Activated CD4-positive, alpha-beta T cell treated with anti-CD3 and anti-CD28 coated beads, Interleukin-2, amount 10 ng/mL, durations not matched to agents 7 days and 5 days (primary cell): ENCODE measurements at places on chromosomes 7 and 10. TPM values are rescaled to one million over a fixed set of nuclear protein-coding genes. Genes with fewer than 3 reads are reported as not detected.

GRCh38 chr10:35027567-35027966 is 62.6 kb downstream of the CUL2 start:
- no peak for DNase-seq

DNA sequence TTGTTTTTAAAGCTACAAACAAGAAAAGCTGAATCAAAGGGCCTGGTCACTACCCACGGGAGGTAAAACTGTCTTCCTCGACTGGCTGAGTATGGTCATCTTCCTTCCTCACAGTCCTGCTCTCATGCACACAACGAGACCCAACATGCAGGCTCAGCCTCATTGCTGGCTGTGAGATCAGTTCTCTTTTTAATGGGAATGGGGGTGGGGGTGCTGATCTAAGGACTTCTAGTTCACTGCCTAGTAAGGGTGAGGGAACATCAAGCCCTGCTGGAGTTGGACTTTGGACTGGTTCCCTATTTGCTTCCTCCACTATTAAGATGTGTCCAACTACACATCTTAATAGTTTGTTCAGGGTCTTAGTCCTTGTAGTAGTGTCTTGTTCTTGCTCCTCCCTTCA is 48.2 kb downstream of the ABCB4 start:
- DNase-seq: no peak

DNA sequence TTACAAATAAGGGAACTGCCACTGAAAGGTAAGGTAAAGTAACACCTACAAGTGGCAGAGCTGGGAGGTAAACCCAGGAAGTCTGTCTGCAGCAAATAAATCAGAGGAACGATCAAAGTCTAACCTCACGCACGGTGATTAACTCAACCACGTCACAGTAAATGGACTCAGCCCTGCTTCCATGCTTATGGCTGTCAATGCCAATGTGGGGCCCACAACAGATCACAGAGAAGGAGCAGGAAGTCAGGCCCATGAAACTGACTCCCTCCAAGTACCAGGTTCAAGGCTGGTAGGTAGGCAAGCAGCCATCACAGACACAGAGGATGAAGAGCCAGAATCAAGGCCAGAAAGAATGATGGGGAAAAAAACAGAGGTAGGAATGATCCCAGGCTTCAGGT is 38.0 kb upstream of the ACSL5 start:
- DNase-seq: no peak

DNA sequence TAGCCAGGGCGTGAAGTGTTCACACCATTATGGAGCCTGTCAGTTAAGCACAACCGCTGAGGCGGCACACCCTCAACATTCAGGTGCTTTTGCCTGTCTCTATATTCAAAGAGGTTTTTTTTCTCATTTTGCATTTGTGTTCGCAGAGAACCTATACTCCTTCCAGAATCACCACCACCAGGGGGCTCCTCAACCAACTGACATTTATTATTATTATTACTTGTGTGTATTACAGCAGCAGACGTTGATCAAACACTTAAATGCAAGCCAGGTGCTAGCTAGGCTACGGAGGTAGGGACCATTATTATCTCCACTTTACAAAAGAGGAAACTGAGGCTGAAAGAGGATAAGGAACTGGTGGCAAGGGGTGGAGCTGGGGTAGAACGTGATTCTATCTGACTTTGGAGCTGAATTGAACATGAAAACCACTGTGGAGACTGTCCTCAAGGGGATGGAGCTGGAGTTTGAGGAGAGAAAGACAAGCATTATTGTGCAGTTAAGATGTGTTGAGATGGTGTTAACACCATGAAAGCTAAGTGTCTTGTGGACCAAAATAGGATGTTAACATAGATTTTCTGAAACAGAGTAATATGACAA is 133.8 kb upstream of the PLXNA4 start:
- DNase-seq: peak; percentile 19

- no peak for DNase-seq
These were observed 19.9 kb upstream of the FMC1 start for GRCh38 chr7:139321071-139321745.

GRCh38 chr10:63266391-63267316 is 133.5 kb downstream of the NRBF2 start:
- no peak for DNase-seq

- DNase-seq: no peak
These were observed 11.5 kb downstream of the AKR1E2 start for GRCh38 chr10:4837551-4837950.

- DNase-seq: no peak
These were observed 27.8 kb downstream of the DDC start for GRCh38 chr7:50537417-50537816.

GRCh38 chr10:84214046-84214572 is 11.2 kb downstream of the LRIT2 start:
- DNase-seq: no peak

- no peak for DNase-seq
These were observed 880.6 kb downstream of the LRMDA start for GRCh38 chr10:76311752-76312636.

Gene ASB13
- total RNA-seq: 6.0 TPM
